Naive thymus-derived CD4-positive, alpha-beta T cell (primary cell): ENCODE measurements at places on chromosomes 5 and 9.

DNA sequence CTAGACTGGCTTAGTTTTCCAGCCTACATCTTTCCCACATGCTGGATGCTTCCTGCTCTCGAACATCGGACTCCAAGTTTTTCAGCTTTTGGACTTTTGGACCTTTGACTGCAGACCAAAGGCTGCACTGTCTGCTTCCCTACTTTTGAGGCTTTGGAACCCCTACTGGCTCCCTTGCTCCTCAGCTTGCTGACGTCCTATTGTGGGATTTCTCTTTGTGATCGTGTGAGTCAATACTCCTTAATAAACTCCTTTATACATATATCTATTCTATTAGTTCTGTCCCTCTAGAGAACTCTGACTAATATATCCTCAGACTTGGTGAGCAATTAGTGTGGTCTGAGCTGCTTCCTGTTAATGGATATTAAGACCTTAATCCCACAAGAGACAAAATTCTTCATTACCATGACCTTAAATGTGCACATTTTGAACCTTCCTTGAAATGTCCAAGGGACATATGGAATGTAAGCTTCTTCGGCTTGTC is 752.9 kb downstream of the CDH18 start:
- DNase-seq, result no peak

- no peak for DNase-seq
These were observed 104.6 kb downstream of the MVB12B start for GRCh38 chr9:126431077-126431742.

GRCh38 chr9:133526721-133527321 is 2.1 kb upstream of the MYMK start:
- DNase-seq, result no peak

DNA sequence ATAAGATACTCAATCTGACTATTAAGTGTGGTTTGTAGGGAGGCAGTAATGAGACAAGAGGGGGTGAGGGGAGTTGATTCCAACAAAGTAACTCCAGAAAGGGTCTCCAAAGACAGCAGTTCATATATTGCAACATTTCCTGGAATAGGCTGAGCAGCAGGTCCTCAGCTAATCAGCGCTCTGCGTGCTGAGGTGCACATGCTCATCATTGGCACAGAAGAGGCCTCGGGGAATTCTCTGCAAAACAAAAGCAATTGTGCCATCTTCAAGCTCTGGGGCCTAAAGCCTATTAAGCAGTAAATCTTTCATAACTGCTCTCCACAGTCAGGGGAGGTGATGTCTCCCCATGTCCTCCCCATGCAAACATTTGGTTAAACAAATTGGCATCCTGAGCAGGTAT is 357.3 kb downstream of the SPOCK1 start:
- DNase-seq, result no peak

DNA sequence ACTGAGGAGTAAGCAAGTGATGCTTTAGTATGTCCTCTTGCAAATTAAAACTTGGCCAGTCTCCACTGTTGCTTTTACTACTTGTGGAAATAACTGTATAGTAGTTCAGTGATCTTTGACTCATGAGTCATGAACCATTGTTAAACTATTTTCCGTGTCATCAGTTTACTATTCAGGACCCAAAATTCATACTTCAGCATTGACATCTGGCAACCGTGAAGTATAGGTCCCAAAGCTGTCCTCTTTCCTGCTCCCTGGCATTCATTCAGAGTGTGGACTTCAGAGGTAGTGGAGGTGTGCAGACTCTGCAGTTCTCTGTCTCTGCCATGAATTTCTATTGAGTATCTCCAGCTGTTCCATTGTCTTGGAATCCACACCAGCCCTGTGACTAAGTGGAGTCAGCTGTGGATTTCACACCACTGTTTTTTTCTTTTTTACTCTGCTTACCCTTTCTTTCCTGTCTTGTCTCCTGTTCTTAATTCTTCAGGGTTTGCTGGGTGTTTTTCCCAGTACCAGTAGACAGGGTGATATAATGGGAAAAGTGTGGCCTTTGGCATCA is 7.5 kb downstream of the TDRD7 start:
- DNase-seq, result no peak

- no peak for DNase-seq
These were observed 42.5 kb upstream of the ALDH1A1 start for GRCh38 chr9:72995131-72996024.

- no peak for DNase-seq
These were observed 59.0 kb upstream of the RARS1 start for GRCh38 chr5:168427224-168427623.

- DNase-seq, result no peak
These were observed 1037.0 kb upstream of the CDH18 start for GRCh38 chr5:21024966-21025365.
